ENCODE measurements at places on chromosomes 12 and 14. TPM values are rescaled to one million over a fixed set of nuclear protein-coding genes. Genes with fewer than 3 reads are reported as not detected.

The PTPN6 gene
- 25.3 TPM for total RNA-seq

The KCNC2 gene
- 0.10 TPM for total RNA-seq

- H3K27me3 ChIP-seq: no peaks in the 10 kb centered on the region
- peaks cover 17% of the 10 kb centered on the region for H3K4me1 ChIP-seq
- no peak for DNase-seq
- no peak overlapping the region for H3K27ac ChIP-seq
These were observed 193.6 kb downstream of the SLC41A2 start for GRCh38 chr12:104764225-104765091.

The KLRG1 gene
- total RNA-seq: 8.0 TPM

The SLC38A6 gene
- 23.2 TPM for total RNA-seq

GRCh38 chr12:122368361-122369073, 54.0 kb downstream of the CLIP1 start:
- no peak for DNase-seq
- no peaks in the 10 kb centered on the region for H3K4me1 ChIP-seq
- H3K36me3 ChIP-seq: no peaks in the 10 kb centered on the region
- H3K4me3 ChIP-seq: no peak overlapping the region
- H3K27ac ChIP-seq: no peak overlapping the region

The PCNX4 gene
- total RNA-seq: 77.5 TPM

DNA sequence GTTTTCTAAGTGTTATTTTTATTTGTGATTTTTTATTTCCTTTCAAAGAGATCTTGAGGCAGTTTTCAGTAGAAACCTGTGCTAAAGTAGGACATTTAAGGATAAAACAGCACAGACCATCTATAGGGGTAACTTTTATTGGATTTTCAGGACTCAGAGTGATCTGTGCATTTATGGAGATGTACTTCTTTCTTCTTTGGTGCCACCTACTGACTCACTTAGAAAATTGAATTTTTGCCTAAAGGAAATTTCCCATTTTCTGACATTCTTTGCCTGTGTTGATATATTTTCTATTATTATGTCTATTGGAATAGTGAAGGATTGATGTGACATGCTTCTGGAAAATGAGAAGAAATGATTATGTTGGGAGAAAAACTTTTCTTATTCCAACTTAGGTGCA, 113.0 kb downstream of the UNC79 start:
- no peak overlapping the region for H3K4me3 ChIP-seq
- no peaks in the 10 kb centered on the region for H3K4me1 ChIP-seq
- peak; percentile 20 for DNase-seq

The KLHDC1 gene
- not detected for total RNA-seq

DNA sequence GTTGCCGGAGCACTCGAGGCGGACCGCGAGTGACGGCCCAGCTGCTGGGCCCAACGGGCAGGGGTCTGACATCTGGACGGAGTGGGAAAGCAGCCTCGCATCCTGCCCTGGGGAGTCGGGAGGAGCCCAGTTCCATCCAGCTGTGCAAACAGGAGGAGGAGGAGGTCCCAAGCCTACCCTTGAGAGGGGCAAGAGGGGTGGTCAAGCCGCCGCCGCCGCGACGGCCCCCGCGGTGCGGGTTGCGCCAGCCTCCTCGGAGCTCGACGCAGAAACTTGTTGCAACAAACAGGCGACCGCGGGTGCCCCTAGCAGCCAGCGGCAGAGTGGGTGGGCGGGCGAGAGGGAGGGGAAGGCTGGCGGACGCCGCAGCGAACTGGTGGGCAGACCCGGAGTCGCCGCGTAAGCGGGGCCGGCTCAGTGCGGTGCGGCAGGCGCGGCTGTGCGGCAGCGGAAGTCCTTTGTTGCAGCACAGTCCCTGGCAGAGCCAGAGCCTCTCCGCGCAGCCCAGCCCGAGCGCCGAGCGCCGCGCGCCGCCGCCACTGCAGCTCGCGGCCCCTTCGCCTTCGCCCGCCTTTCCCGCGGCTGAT, at the start of gene ZBTB1:
Gene ZBTB1 (plus strand): TSS at position 461 of the 587 bp plus-strand sequence. CDS start 16,735 bp downstream, outside the sequence.
- peak; percentile 81 for DNase-seq
- peak within 1 kb of the TSS; percentile 76 for H3K4me3 ChIP-seq
- no peaks in the 10 kb centered on the region for H3K27me3 ChIP-seq
- peaks cover 48% of the 10 kb centered on the region for H3K4me1 ChIP-seq
- H3K36me3 ChIP-seq: no peaks in the 10 kb centered on the region
- H3K27ac ChIP-seq: peak within 1 kb of the TSS; percentile 100

GRCh38 chr12:123761841-123762714, at the start of gene DNAH10:
DNAH10 (plus strand) TSS chr12:123762301; CDS start chr12:123762337, 36 bp downstream.
- 0 out of 2 replicates have a peak, but pooled peaks cover 4% of the 10 kb centered on the region for H3K4me1 ChIP-seq
- H3K4me3 ChIP-seq: peak within 1 kb of the TSS; percentile 70
- no peak within 1 kb of the TSS for H3K27ac ChIP-seq

The TIMM9 gene
- total RNA-seq: 101 TPM

DNA sequence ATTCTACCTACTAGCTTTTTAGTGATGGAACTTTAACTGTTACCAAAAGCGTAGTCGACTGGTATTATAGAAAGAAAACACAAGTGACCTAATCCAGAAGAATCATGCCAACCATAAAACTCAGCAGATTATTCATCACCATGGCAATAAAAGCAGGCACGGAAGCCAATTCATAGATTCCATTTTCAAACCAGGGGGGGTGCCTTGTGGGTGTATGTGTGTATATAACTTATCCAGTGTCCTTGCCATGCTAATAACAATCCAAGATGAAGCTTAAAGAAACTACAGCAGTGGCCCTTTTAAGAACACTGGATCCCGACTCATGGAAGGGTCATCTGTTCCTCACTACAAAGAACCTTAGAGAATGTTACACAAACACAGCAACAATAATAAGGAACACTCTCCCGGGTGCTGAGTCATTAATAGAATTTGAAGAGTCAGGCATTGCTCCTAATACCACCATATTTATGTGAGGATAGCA, 61.0 kb downstream of the EPS8 start:
- no peaks in the 10 kb centered on the region for H3K27me3 ChIP-seq
- H3K4me1 ChIP-seq: no peaks in the 10 kb centered on the region
- no peak for DNase-seq
- H3K27ac ChIP-seq: no peak overlapping the region
- no peaks in the 10 kb centered on the region for H3K36me3 ChIP-seq

- no peak overlapping the region for H3K4me3 ChIP-seq
- H3K36me3 ChIP-seq: no peaks in the 10 kb centered on the region
- H3K27me3 ChIP-seq: no peaks in the 10 kb centered on the region
- DNase-seq: no peak
- H3K27ac ChIP-seq: no peak overlapping the region
- no peaks in the 10 kb centered on the region for H3K4me1 ChIP-seq
These were observed 103.3 kb upstream of the BBS10 start for GRCh38 chr12:76451528-76451927.

DNA sequence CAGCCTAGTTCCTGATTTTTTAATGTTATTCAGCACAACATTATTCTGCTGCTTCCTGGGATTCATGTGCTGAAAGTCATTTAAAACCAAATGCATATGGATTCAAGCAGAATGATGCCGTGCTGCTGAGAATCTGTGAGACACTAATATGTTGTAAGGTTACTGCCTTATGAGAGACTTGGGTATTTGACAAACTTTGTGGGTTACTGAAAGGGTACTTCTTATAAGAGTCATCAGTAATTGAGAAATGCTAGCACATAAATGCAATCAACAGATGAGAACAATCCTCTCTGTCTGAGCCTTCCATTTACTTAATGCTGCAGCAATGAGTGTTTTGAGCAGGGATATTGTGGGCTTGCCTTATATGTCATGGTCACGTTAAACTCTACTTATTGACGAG, 175.7 kb downstream of the NPAS3 start:
- H3K4me1 ChIP-seq: peaks cover 14% of the 10 kb centered on the region
- H3K4me3 ChIP-seq: no peak overlapping the region
- H3K27me3 ChIP-seq: no peaks in the 10 kb centered on the region
- no peak for DNase-seq

DNA sequence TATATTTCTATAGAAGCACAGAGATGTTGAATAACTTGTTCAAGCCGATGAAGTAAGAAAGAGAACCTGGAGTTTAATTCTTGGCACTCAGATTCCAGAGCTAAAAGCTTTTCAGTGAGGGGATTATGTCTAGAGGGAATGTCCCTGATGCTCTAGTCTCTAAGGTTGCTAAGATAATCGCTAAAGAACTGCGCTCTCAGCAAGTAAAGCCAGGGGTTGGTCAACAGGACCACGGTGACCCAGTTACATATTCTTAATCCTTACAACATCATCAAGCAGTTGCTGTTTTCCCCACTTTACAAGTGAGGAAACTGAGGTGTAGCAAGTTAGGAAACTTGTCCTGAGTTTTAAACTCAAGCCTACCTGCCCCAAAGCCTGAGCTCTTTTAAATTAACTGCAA, 110.8 kb downstream of the DAD1 start:
- DNase-seq: no peak
- peaks cover 42% of the 10 kb centered on the region for H3K4me1 ChIP-seq
- no peaks in the 10 kb centered on the region for H3K36me3 ChIP-seq
- no peaks in the 10 kb centered on the region for H3K27me3 ChIP-seq
- no peak overlapping the region for H3K27ac ChIP-seq
- H3K4me3 ChIP-seq: no peak overlapping the region

GRCh38 chr12:103021538-103022218, 64.2 kb downstream of the ASCL1 start:
- no peaks in the 10 kb centered on the region for H3K36me3 ChIP-seq
- H3K27ac ChIP-seq: no peak overlapping the region
- H3K4me1 ChIP-seq: no peaks in the 10 kb centered on the region
- H3K4me3 ChIP-seq: no peak overlapping the region

The TSPAN11 gene
- total RNA-seq: 3.6 TPM

The MYF5 gene
- total RNA-seq: not detected

DNA sequence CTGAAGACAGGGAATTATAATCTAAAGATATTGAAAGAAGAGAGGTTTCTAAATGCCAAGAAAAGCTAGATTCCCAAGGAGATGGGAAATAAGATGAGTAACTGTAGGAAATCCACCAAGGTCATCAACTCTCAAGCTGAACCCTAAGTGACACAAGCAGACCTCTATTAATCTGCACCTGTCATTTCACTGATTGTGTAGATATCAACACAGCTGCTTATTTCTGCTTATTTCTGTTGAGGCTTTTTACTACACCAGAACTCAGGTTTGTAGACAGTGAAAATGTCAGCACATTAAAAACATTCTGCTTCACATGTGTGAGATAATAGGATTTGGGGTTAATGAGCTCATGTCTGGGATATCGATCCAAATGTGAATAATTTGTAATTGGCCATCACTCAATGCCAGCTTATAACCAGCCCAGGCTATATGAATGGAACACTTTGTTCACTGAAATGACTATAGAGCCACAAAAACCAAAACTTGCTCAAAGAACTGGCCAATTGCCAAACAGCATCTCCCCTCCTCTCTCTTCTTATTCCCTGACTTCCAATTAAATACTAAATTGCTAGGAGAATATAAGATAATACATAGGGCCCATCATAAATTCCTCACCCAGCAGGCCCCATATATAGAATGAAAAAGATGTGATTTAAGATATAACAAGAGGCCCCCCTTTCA, 188.7 kb upstream of the ARID2 start:
- H3K36me3 ChIP-seq: no peaks in the 10 kb centered on the region
- no peaks in the 10 kb centered on the region for H3K27me3 ChIP-seq
- H3K4me3 ChIP-seq: no peak overlapping the region
- no peak overlapping the region for H3K27ac ChIP-seq
- no peak for DNase-seq
- H3K4me1 ChIP-seq: no peaks in the 10 kb centered on the region

DNA sequence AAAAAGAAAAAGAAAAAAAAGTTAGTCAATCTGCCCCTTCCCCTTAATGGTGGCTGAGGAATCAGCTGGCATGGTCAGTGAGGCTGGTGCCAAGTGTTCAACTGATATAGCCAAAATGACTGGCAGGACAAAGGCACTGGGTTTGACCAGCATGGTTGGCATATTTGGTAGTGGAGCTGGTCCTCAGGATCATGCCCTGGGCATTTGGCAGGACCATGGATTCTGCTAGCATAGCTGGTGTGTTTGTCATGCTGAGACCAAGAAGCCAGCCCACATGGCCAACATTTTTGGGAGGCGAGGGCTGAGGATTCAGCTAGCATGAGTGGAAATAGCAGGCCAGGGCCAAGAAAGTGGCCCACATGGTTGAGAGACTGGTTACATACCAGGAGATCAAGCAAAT, 136.5 kb downstream of the FBXL14 start:
- H3K27ac ChIP-seq: no peak overlapping the region
- H3K4me1 ChIP-seq: no peaks in the 10 kb centered on the region
- 0 out of 2 replicates have a peak, but pooled peaks cover 9% of the 10 kb centered on the region for H3K36me3 ChIP-seq
- no peak for DNase-seq
- no peaks in the 10 kb centered on the region for H3K27me3 ChIP-seq
- H3K4me3 ChIP-seq: no peak overlapping the region

DNA sequence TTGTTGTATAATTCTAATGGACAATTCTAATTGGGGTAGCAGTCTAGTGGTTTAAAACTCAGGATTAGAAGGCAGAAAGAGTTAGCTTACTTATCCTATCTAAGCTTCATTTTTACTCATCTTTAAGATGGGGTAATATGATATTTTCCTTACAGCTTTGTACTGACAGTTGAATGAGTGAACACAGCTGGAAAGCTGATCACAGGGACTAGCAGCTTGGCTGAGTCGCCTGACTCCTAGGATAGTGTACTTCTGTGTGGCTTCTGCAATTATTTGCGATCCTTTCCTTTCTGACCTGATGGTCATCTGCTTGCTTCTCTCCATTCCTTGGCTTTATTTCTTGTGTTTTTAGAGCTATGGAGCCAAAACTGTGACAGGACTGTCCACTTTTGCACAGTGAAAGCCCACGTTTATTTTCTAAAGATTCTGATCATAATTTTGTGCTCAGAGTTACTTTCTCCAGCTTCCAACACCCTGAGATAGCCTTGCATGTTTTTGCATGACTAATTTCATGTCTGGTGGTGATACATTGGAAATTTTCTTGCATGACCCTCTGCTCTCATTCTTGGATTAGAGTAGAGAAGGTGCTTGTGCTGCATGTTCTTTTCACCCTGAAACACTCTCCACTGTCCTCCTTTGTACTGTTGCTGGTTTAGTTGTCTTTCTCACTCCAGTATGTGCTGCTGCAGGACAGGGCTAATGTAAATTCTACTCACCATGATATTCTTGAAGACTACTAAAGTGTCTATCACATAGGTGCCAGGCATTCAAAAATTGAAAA, 377.0 kb upstream of the ATP2B1 start:
- H3K27ac ChIP-seq: no peak overlapping the region
- H3K4me3 ChIP-seq: no peak overlapping the region
- no peaks in the 10 kb centered on the region for H3K36me3 ChIP-seq
- DNase-seq: no peak
- H3K27me3 ChIP-seq: no peaks in the 10 kb centered on the region
- H3K4me1 ChIP-seq: no peaks in the 10 kb centered on the region

The GLI1 gene
- total RNA-seq: 18.1 TPM

The ANO2 gene
- 3.3 TPM for total RNA-seq
